ENCODE measurements at places on chromosomes 5 and 9.

DNA sequence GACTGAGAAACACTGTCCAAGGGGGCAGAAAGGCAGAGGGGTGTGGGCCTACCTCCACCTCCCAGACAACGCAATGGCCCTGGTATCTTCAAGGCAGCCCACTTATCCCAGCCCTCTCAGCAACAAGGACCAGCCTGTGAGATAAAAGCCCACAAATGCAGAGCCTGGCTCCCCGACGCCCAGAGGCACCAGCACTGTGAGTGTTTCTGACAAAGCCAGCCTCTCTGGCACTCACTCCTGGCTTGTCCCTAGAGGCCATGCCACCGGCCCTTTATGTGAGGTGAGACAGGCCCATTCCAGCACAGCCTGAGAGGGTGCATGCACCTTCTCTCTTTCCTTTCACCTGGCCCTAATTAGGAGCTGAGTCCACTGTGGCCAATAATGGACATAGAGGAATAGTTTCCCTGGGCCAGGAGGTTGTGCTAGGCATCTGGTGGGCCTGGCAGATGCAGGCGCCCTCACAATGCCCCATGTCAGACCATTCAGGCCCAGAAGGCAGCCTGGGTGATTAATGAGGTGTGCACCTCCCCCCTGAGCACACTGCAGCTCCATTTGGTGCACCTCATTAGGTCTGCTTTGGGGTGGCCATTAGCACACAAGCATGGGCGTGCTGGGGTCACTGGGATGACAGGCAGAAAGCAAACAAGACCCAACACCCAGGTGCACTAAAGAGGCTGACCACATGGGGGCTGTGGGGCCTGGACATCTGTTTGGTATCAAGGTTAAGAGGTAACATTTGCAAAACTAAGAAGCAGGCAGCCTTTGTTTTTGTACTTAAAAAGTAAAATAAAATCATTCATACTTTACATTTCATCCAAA, 176.0 kb downstream of the MED10 start:
- no peak for DNase-seq

- DNase-seq, result no peak
Measured at GRCh38 chr5:2658447-2658846, 93.0 kb downstream of the IRX2 start.

DNA sequence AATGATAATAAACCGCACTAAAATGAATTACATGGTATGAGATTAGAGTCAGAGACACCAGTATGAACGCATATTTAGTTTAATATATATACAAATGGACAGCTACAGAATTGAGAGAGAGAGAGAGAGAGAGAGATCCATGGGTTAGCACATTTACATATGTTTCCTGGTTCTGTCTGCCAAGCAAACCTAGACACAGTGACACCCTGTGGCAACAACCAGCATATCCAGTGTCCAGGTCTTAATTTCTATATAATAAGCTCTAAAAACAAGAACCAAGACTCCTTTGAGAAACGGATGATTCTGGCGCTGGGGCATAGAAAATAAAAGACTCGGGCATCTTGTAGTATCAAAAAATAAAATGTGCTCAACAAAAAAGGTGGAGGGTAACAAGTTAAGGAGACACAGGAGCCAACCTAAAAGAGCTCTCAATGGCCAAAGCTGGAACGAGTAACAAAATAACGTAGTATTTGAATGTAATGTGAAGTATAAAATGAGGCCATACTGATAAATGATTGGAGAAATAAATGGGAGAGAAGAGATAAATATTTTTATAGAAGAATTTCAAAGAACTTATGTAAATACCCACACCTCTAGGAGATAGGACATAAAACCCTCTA, 84.5 kb downstream of the RFX3 start:
- DNase-seq, result peak; percentile 34

DNA sequence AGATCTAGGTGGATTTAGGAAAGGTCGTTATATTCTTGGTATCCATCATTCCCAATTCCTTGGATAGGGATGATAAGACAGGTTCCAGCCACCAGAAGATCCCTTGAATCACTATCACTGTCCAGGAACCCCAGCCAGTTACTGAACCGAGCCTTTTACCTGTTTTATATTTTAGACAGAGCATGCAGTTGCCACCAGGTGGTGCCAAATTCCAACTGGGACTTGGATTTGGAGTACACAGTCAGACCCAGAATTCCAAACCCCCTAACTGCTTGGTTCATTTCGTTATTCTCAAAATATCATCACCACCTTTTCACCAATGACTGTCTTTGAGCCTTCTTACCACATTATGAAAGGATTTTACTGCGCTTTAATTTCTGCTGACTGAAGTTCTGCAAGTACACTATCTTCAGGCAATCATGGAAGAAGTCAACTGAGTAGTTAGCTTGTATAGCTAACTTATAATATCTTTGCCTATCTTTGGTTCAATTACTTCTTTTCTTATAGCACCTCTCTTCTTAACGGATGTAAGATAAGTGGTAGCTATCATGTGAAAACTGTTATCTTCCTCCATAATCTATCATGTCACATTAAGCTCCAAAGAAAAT, 191.8 kb downstream of the PRR16 start:
- DNase-seq, result no peak

DNA sequence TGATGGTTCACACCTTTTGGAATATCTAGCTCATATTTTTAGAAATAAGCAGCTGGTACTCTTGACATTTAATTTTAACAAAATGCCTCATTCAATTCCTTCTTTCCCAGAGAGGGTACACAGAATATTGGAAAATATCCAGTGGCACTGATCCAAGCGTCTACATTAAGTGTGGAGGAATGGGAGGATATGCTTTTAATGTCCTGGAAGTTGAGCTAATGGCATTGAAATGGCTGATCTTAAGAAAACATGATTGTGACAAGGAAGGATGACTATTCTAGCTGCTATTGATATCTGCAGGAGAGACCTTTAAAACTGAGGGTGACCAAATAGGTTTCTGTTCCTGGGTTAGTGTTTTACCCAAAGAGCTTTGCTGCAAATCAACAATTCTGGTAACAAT, 30.0 kb downstream of the ZNF366 start:
- DNase-seq, result no peak

DNA sequence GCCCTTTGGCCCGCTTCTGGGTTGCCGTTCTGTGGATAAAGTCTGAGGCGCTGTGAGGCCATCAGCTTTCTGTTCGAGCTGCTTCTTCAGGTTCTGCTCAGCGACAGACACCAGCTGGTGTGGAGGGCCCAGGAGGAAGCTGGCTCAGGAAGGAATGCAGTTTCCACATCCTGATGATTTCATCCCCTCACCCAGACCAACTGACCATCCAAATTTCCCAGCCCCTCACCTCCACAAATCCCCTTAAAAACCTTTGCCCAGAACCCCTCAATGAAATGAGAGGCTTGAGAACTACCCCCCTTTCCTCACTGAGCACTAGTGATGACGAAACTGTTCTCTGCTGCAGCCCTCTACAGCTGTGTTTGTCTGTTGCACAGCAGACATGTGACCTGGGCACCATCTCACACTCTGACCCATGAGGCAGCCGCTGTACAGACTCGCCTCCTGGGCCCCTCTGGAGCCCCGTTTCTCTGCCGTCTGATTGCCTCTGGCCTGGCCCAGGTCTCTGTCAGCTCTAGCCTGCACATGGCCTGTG, 45.4 kb downstream of the SPATA31C2 start:
- no peak for DNase-seq

GRCh38 chr9:128142596-128142995, 6.7 kb upstream of the LCN2 start:
- no peak for DNase-seq

DNA sequence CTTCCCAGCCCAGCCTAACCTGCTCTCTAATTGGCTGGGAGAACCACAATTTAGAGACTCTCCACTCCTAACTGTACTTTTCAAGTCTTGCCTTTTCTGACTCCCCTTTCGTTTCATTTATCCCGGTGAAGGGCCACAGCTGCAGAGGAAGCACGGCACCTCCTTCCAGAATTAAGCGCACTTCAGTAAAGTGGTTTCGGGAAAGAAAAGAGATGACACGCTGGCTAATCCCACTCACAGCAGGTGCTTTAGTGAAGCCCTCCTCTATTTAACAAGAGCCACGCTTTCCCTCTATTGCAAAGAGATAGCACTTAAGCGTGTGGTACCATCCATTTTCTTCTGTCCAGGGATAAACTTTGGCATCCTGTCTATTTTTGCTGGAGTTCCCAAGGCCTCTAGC, 4.8 kb downstream of the DNAH5 start:
- no peak for DNase-seq

DNA sequence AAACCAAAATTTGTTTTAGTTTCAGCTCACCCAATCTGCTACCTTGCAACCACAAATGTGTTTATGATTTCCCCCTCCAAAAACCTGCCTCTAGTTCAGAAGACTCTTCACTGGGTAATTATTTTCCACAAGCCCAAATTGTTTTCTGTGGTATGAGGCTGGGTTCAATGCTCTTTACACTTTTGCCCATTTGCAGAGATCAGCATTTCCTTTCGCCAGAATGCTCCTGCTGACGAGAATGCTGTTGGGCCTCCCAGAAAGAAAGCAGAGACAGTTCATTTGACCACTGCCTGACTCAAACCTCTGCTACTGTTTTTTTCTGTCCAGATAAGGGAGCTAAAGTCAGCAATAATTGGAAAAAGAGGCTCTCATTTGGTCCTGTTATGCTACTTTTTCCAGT, 427.3 kb downstream of the PDE4D start:
- DNase-seq, result no peak

DNA sequence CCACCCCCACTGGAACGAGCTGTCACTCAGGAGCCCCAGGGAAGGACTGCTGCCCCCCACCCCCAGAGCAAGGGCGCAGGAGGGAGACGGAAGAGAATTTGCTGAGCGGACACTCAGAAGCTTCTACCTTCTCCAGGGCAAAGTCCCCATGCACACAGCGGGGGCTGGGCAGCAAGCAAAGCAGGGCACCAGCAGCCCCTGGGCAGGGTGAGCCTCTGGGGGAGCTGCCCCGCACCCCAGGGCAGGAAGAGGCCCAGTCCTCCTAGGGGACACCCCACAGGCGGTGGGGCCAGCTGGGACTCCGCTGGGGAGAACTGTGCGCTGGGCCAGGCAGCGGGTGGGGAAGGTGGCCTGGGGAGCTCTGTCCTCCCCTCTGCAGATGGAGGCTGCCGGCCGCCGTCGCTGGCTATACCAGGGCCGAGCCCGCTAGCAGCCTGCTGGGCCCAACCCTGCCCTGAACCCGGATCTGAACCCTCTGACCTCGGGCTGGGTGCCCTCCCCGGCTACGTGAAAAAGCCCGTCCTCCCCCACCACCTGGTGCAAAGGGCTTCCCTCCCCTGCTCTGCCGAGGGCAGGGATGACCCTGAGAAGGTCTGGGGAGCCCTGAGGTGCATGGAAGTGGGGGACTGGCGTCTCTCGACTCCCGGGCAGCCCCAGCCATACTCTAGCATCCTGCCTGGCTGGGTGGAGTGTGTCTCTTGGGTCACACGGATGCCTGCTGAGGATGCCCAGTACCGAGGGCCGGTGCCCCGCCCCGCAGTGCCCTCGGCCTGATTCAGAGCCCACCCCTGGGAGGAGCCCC, 597 bp upstream of the SLC34A3 start:
- DNase-seq, result no peak

DNA sequence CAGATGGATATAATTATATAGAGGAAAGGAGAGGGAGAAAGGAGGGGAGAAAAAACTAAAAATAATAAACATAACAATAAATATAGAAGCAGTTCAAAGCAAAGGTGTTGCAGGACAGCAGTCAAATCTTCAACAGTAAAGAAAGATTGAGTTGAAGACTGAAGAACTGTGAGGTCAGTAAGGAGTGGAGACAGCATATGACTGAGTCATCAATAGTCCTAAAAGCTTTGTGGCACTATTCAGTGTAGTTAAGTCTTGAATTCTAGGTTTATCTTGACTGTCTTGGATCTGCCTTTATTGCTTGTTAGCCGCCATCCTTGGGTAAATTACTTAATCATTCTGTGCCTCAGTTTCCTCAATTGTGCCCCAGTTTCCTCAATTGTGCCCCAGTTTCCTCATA, 137.0 kb downstream of the MRPS30 start:
- DNase-seq, result no peak

GRCh38 chr5:79898611-79899010, 92.5 kb downstream of the MTX3 start:
- DNase-seq, result no peak

- DNase-seq, result no peak
Measured at GRCh38 chr5:72947498-72947897, 8.3 kb upstream of the FCHO2 start.

- no peak for DNase-seq
Measured at GRCh38 chr9:121736934-121737462, 85.6 kb downstream of the DAB2IP start.

DNA sequence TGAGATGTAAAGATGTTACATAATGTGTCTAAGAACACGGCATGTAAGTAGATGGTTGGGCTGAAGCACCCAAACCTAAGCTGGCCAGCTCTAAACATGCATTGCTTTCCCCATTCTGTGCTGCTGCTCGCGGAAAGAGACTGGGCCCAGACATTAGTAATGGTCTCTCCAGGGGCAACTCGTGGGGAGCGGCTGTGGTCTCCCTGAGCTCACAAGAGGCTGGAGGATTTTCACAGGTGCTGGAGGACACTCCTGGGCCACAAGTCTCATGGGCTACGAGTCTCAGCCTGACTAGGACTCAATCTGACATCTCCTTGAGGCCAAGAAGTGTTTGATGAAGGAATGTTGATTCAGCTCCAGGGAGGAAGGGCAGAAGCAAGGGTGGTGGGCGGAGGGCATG, 92.7 kb upstream of the PTCH1 start:
- no peak for DNase-seq

DNA sequence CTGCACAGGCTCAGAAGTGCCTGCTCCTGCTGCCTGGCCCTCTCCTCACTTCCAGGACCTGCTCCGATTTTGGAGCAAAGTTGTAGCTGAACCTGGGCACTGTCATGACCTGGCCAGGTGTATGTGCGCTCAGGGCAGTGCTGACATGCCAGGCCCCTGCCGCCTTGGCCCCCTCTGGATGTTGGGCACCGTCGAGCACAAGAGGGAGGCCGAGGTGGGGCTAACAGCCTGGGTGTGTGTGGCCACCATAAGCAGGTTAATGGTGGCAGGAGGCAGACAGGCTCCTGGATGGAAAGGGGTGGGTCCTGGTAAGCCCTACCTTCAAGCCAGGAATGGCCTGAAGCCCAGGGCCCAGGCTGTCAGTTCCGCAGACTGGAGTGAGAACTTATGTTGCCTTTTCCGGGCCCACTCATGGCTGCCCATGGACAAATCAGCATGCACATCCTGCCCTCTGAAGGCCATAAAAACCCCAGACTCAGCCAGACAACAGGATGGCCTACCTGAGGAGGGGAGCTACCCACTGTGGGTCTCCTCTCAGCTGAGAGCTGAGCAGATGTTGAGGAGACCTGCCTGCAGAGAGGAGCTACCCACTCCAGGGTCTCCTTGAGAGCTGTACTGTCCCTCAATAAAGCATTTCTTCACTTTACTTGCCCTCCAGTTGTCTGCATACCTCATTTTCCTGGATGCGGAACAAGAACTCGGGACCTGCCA, 66.2 kb downstream of the NACC2 start:
- no peak for DNase-seq

GRCh38 chr9:38081356-38082108, 12.5 kb upstream of the SHB start:
- DNase-seq, result no peak

- no peak for DNase-seq
Measured at GRCh38 chr9:3457175-3457574, 68.6 kb downstream of the RFX3 start.

GRCh38 chr5:32436553-32437242, 7.8 kb downstream of the ZFR start:
- no peak for DNase-seq

GRCh38 chr5:132025403-132025971, 14.0 kb upstream of the ACSL6 start:
- no peak for DNase-seq

GRCh38 chr5:88159591-88159990, 109.1 kb downstream of the TMEM161B start:
- no peak for DNase-seq
